Hepatocyte (in vitro differentiated cells): ENCODE measurements at places on chromosomes 3 and 15.
A peak's percentile ranks its signal among the peaks of the same experiment; 100 is the strongest.

DNA sequence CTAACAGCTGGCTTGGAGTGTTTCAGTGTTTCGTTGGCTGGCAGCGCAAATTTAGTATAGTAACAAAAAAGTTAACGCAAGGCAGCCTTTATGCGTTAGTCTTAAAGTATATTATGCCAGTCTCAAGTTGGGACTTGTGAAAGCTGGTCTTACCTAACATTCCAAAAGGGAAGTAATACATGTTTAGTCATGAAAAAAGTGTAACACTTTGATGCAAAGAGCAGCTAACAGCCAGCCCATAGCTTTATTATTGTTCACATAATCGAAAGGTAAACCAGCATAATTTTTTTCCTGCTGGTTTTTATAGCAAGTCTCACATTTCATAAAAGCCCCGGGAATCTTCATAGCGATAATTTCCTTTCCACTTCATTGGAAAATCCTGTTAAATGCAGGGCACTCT, 2.4 kb upstream of the GPR87 start:
- no peak for DNase-seq
- no peak overlapping the region for H3K4me3 ChIP-seq
- peak overlapping the region; percentile 35 for H3K27ac ChIP-seq
- no peaks in the 10 kb centered on the region for H3K36me3 ChIP-seq
- H3K4me1 ChIP-seq = no peaks in the 10 kb centered on the region

GRCh38 chr15:69734699-69735098, 282.1 kb downstream of the RPLP1 start:
- DNase-seq = no peak
- H3K27ac ChIP-seq = no peak overlapping the region
- H3K27me3 ChIP-seq = peaks cover 6% of the 10 kb centered on the region
- H3K4me3 ChIP-seq = no peak overlapping the region
- no peaks in the 10 kb centered on the region for H3K36me3 ChIP-seq
- H3K4me1 ChIP-seq = no peaks in the 10 kb centered on the region

- no peaks in the 10 kb centered on the region for H3K27me3 ChIP-seq
- no peak for DNase-seq
- H3K4me3 ChIP-seq = no peak overlapping the region
- H3K27ac ChIP-seq = no peak overlapping the region
- no peaks in the 10 kb centered on the region for H3K4me1 ChIP-seq
- no peaks in the 10 kb centered on the region for H3K36me3 ChIP-seq
Measured at GRCh38 chr15:95932141-95932540, 398.4 kb upstream of the NR2F2 start.

DNA sequence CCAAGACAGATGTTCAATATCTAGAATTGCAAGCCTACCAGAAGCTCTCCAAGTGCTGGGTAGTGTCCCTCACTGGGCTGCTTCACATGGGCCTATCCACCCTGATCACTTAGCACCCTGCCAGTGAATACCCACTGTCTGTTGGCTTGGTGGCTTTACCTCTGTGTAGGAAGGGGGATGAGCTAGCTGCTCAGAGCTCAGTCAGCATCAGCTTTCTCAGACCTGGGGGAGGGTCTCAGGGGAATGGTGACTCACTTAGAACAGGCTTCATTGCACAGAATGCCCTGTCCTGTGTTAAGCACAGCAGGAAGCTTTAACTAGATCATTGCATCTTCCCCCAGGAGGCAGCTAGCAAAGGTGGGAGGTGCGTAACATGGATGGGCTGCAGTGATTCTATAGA, 209.8 kb downstream of the PDCD6IP start:
- no peaks in the 10 kb centered on the region for H3K27me3 ChIP-seq
- no peaks in the 10 kb centered on the region for H3K36me3 ChIP-seq
- DNase-seq = no peak
- peaks cover 32% of the 10 kb centered on the region for H3K4me1 ChIP-seq
- H3K27ac ChIP-seq = no peak overlapping the region

- peaks cover 4% of the 10 kb centered on the region for H3K27me3 ChIP-seq
- H3K4me3 ChIP-seq = no peak overlapping the region
- H3K27ac ChIP-seq = no peak overlapping the region
- peaks cover 12% of the 10 kb centered on the region for H3K4me1 ChIP-seq
Measured at GRCh38 chr15:71548401-71548807, 261.9 kb upstream of the NR2E3 start.

DNA sequence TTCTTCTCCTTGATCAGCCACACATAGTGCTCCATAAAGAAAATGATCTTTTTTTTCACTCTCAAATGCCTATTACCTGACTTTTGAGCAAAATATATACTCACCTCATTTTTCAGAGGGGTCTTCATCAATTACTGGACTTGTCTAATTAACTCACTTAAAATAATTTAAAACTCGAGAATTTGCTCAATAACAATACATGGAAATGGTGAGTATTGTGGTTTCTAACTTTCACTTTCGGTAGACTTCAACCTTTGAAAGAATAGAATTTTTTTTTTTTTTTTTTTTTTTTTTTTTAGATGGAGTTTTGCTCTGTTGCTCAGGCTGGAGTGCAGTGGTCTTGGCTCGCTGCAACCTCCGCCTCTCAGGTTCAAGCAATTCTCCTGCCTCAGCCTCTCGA, 17.7 kb upstream of the EPHB1 start:
- H3K36me3 ChIP-seq = no peaks in the 10 kb centered on the region
- H3K27me3 ChIP-seq = no peaks in the 10 kb centered on the region
- no peak for DNase-seq
- H3K4me3 ChIP-seq = no peak overlapping the region
- H3K4me1 ChIP-seq = no peaks in the 10 kb centered on the region

GRCh38 chr3:61146010-61146890, 105.0 kb downstream of the FHIT start:
- H3K27ac ChIP-seq = no peak overlapping the region
- H3K4me3 ChIP-seq = no peak overlapping the region
- no peaks in the 10 kb centered on the region for H3K4me1 ChIP-seq
- H3K36me3 ChIP-seq = no peaks in the 10 kb centered on the region
- no peaks in the 10 kb centered on the region for H3K27me3 ChIP-seq

GRCh38 chr3:81302045-81302444, 459.4 kb downstream of the GBE1 start:
- H3K27ac ChIP-seq = no peak overlapping the region
- H3K36me3 ChIP-seq = no peaks in the 10 kb centered on the region
- H3K4me3 ChIP-seq = no peak overlapping the region
- H3K27me3 ChIP-seq = no peaks in the 10 kb centered on the region

- H3K36me3 ChIP-seq = no peaks in the 10 kb centered on the region
- H3K27ac ChIP-seq = no peak overlapping the region
- DNase-seq = no peak
- H3K4me3 ChIP-seq = no peak overlapping the region
Measured at GRCh38 chr3:153331676-153332075, 169.7 kb downstream of the RAP2B start.

DNA sequence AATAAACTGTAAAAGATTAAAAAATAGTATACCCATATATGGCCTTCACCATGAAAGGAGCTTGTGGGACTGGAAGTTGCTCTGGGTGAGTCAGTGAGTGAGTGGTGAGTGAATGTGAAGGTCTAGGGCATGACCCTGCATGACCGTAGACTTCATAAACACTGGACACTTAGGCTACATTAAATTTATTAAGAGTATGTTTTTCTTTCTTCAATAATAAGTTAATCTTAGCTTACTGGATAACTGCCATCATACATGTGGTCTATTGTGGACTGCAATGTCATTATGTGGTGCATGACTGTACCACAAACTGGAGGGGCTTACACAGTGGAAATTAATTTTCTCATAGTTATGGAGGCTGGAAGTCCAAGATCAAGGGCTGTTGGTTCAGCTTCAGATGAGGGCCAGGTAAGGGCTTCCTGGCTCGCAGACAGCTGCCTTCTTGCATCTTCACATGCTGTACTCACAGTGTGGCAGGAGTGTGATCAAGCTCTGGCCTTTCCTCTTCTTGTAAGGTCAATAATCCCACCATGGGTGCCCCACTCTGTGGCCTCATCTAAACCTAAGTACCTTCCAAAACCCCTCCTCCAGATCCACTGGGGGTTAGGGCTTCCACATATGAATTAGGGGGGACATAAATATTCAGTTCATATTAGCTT, 40.8 kb upstream of the PRR23E start:
- peaks cover 6% of the 10 kb centered on the region for H3K27me3 ChIP-seq
- no peaks in the 10 kb centered on the region for H3K4me1 ChIP-seq
- DNase-seq = no peak
- no peak overlapping the region for H3K4me3 ChIP-seq
- no peaks in the 10 kb centered on the region for H3K36me3 ChIP-seq

- no peak overlapping the region for H3K4me3 ChIP-seq
- peaks cover under 1% of the 10 kb centered on the region for H3K4me1 ChIP-seq
- no peaks in the 10 kb centered on the region for H3K36me3 ChIP-seq
- no peak for DNase-seq
Measured at GRCh38 chr3:43742920-43743319, 52.2 kb downstream of the ABHD5 start.

DNA sequence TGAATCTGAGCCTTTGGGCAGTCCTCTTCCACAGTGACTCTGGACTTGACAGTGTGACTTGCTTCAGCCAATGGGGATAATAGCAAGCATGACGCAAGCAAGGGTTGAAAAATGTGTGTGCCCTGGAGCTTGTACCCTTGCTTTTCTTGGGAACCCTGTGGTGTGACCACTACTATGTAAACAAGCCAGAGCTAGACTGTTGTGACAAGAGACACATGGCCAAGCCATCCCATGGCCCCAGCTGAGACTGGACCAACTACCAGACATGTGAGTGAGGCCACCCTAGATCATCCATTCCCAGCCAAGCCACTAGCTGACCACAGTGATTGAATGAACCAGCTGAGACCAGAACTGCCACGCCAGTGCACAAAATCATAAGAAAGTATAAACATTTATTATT, 11.8 kb downstream of the MYO1E start:
- no peak overlapping the region for H3K4me3 ChIP-seq
- no peak overlapping the region for H3K27ac ChIP-seq
- no peak for DNase-seq
- no peaks in the 10 kb centered on the region for H3K36me3 ChIP-seq
- no peaks in the 10 kb centered on the region for H3K4me1 ChIP-seq

- DNase-seq = no peak
- no peak overlapping the region for H3K27ac ChIP-seq
- no peaks in the 10 kb centered on the region for H3K27me3 ChIP-seq
- H3K36me3 ChIP-seq = no peaks in the 10 kb centered on the region
- H3K4me3 ChIP-seq = no peak overlapping the region
- no peaks in the 10 kb centered on the region for H3K4me1 ChIP-seq
Measured at GRCh38 chr3:4060064-4060463, 243.1 kb upstream of the SETMAR start.

DNA sequence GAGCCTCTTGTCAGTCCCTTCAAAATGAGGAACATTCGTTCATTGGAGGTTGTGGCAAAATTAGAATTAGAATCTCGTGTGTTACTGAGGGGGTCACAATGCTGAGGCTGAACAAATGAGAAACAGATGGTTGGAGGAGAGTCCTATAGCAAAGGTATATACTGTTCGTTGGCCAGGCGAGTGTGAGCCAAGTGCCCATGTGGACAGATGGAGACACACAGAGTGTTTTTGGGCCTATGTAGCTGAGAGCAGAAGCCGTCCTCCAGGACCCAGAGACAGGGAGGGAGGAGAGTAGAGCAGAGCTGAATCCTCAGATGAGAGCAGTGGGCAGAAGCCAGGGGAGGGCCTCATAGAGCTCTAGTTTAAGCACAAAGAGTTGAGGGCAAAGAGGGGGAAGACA, 98.9 kb downstream of the NR1D2 start:
- no peak for DNase-seq
- H3K36me3 ChIP-seq = no peaks in the 10 kb centered on the region
- no peaks in the 10 kb centered on the region for H3K27me3 ChIP-seq
- H3K4me1 ChIP-seq = peaks cover 5% of the 10 kb centered on the region
- H3K4me3 ChIP-seq = no peak overlapping the region

GRCh38 chr3:136818769-136819391, at the start of gene SLC35G2:
Gene SLC35G2 (plus strand): TSS chr3:136819126. CDS start chr3:136854461, 35,335 bp downstream.
- H3K4me3 ChIP-seq = peak within 1 kb of the TSS; percentile 69
- H3K27me3 ChIP-seq = peaks cover 24% of the 10 kb centered on the region
- H3K4me1 ChIP-seq = peaks cover 3% of the 10 kb centered on the region
- DNase-seq = peak; percentile 48
- no peak within 1 kb of the TSS for H3K27ac ChIP-seq
- no peaks in the 10 kb centered on the region for H3K36me3 ChIP-seq

GRCh38 chr3:193829781-193830180, 236.8 kb downstream of the OPA1 start:
- DNase-seq = peak; percentile 74
- H3K27ac ChIP-seq = peak overlapping the region; percentile 71
- no peaks in the 10 kb centered on the region for H3K27me3 ChIP-seq
- no peak overlapping the region for H3K4me3 ChIP-seq

DNA sequence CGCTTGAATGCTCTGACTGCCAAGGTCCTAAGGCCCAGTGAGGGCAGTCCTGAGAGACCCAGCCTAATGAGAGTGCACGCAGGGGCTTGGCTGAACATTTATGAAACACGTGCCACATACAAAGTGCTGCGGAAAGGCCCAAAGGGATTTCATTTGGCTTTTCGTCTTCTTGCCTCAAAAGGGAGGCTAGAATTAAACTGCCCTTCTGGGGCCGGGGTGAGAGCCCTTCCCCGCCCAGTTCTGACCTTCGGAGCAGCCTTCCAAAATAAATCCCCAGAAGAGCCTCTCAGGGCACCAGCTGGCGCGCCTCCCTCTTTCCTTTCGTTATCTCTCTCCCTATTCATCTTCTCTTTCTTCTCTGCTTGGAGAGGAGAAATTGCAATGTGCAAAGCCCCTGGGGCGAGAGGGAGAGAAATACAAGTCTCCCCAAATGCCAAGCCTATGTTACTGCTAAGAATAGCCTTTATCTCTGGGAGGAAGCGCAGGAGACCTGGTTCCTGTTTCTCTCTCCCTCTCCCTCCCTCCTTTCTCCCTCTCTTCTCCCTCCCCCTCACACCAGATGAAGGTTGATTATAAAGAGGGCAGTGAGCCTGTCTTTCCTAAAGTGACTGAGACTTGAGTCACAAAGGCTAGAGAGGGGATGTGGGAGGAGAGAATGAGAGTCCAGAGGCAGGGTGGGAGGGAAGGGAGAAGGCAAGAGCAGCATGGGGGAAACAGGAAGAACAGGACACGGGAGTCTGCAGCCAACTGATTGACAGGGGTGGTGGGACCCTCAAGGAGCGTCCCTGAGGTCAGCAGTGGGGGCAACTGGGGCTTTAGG, 36.7 kb upstream of the NDUFB4 start:
- no peaks in the 10 kb centered on the region for H3K27me3 ChIP-seq
- H3K4me1 ChIP-seq = peaks cover 11% of the 10 kb centered on the region
- H3K27ac ChIP-seq = peak overlapping the region; percentile 49
- H3K36me3 ChIP-seq = no peaks in the 10 kb centered on the region
- peak; percentile 30 for DNase-seq
- peak overlapping the region; percentile 10 for H3K4me3 ChIP-seq

GRCh38 chr3:66037330-66037985, 1.3 kb downstream of the MAGI1 start:
- no peaks in the 10 kb centered on the region for H3K36me3 ChIP-seq
- DNase-seq = peak; percentile 81
- peak overlapping the region; percentile 47 for H3K4me3 ChIP-seq
- H3K27me3 ChIP-seq = no peaks in the 10 kb centered on the region
- peak overlapping the region; percentile 96 for H3K27ac ChIP-seq

DNA sequence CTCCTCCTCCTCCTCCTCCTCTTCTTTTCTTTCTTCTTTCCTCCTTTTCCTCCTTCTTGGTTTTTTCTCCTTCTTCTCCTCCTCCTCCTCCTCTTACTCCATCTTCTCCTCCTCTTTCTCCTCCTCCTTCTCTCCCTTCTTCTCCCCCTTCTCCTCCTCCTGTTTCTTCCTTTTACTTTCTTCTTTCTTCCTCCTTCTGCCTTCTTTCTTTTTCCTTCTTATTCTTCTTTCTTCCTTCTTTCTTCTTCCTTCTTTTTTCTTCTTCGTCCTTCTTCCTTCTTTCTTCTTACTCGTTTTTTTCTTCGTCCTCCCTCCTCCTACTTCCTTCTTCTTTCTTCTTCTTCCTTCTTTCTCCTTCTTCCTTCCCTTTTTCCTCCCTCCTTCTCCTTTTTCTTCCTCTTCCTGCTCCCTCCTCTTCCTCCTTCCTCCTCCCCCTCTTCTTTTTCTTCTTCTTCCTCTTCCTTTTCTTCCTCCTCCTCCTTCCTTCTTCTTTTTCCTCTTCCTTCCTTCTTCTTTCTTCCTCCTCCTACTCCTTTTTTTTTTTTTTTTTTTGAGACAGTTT, 92.1 kb downstream of the SLMAP start:
- H3K4me3 ChIP-seq = no peak overlapping the region
- H3K27me3 ChIP-seq = no peaks in the 10 kb centered on the region
- no peaks in the 10 kb centered on the region for H3K36me3 ChIP-seq
